HT-29 (cell line): ENCODE measurements at places on chromosomes 16 and 17. TPM values are rescaled to one million over a fixed set of nuclear protein-coding genes. Genes with fewer than 3 reads are reported as not detected.

KRT9 gene
- not detected in 2 replicates for total RNA-seq

ENPP7 gene
- not detected in 2 replicates for total RNA-seq

GAST gene
- total RNA-seq: not detected in 2 replicates

GPR142 gene
- total RNA-seq: 0.15 and 1.3 TPM in 2 replicates

NSRP1 gene
- total RNA-seq: 11.1 and 18.5 TPM in 2 replicates

CCDC154 gene
- total RNA-seq: not detected in 2 replicates

KRT31 gene
- not detected in 2 replicates for total RNA-seq

DNA sequence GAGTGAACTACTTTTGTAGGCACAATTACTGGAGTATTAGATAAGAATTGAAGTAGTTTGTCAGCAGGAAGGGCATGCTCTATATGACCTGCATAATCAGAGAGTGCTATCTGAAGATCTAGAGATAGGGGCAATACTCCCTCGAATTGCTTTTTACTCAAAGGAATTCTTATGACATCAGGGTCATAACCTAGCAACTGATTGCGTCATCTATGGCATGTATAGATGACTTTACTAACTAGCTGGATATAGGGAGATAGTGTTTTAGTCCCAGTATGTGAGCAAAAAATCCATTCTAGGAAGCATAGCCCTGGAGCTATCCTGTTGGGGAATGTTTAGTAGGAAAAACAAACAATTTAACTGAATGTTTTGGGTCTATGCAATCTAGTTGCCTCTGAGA is 109.5 kb upstream of the ZNF267 start:
- no peak for DNase-seq

- no peak for DNase-seq
These were observed 59.7 kb downstream of the RNF112 start for GRCh38 chr17:19470530-19471261.

DNA sequence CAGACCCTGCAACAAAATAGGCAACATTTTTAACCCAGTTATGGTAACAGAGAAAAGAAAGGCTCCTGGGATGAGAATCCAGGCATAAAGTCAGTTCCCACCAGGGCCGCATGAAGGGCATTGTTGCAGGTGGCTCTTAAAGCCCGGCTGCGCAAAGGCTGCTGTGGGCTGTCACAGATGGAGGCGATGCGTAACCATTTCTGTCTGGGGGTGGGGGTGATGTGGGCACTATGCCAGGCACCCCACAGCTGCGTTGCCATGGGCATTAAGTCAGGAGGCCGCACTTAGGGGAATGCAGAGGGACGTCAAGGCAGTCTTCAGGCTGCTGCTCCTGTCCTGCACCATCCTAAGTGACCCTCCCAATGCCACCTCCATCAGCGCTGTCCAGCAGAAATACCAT is 228.4 kb downstream of the CPPED1 start:
- no peak for DNase-seq

- DNase-seq: peak; percentile 86
These were observed 60.5 kb downstream of the CREBBP start for GRCh38 chr16:3819746-3820724.

- peak; percentile 81 for DNase-seq
These were observed 17.0 kb downstream of the CAVIN1 start for GRCh38 chr17:42405963-42406495.

DNA sequence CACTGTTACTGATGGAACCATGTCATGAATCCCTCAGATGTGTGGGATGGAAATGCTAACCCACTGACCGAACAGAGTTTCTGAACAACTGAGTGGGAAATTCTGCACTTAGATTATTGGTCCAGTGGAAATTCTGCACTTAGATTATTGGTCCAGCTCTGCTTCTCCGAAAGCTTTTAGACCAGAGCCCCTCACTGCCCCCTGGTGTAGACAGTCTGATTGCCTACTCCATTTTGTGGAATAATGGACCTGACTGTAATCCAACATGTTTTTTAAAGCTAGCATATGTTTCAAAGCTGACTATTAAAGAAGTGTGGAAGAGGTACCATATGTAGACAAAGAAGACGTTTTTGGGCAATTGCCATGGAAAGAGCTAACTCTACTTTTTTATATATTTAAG is 50.3 kb upstream of the TBX2 start:
- peak; percentile 15 for DNase-seq

- no peak for DNase-seq
These were observed 4.4 kb downstream of the CDC27 start for GRCh38 chr17:47184681-47185080.

DNA sequence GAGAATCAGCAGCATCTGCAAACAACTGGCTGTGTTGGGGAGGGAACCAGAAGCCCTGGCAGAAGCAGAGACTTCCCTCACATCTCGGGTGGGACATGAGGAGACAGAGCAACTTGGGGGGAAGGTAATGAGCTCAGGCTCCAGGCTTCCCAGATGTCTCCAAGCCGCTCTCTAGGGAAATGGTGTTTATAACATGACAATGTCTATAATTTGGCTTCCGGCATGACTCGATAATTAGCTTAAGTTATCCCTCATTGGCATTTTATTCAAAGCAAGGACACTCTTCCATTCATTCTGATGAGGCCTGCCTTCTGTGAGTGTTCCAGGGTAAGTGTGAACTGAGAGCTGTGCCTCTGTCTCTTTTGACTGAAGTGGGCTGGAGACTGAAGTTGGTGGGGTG is 14.7 kb upstream of the MLLT6 start:
- DNase-seq: no peak

DNA sequence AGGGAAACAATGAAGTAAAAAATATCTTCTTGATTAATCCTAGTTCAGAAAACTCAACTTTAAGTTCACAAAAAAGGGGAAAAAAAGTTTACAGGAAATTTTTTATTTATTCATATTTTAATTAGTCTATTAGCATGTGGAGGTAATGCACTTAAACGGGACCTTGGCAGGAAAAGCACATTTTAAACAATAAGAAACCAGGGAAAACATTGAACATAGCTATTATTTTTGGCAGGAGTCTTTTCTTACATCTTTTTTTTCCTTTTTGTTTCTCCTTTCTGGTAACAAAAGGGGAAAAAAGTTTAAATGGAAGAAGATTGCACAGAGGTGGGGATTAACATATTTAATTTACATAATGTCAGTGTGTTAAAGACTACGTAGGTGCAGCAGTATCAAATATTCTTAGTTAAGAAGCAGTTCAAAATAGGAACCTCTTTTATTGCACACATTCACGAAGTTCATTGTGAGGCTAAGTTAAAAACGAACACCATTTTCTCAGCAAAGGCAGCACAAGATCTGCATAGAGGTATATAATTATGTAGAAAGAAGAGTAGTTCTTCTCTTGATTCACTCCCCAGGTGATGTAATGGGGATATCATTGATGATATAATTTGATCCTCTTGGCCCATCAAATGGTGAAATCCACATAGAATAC is 940.5 kb downstream of the CDH11 start:
- DNase-seq: no peak

GRCh38 chr16:53922807-53923571 is 219.0 kb downstream of the FTO start:
- no peak for DNase-seq

GRCh38 chr17:28906276-28906675 is 3.4 kb upstream of the DHRS13 start:
- DNase-seq: no peak

- DNase-seq: peak; percentile 74
These were observed 6.9 kb downstream of the CHD9 start for GRCh38 chr16:53061701-53062159.

GRCh38 chr17:78034429-78035091 is 76.1 kb downstream of the TNRC6C start:
- DNase-seq: no peak

DNA sequence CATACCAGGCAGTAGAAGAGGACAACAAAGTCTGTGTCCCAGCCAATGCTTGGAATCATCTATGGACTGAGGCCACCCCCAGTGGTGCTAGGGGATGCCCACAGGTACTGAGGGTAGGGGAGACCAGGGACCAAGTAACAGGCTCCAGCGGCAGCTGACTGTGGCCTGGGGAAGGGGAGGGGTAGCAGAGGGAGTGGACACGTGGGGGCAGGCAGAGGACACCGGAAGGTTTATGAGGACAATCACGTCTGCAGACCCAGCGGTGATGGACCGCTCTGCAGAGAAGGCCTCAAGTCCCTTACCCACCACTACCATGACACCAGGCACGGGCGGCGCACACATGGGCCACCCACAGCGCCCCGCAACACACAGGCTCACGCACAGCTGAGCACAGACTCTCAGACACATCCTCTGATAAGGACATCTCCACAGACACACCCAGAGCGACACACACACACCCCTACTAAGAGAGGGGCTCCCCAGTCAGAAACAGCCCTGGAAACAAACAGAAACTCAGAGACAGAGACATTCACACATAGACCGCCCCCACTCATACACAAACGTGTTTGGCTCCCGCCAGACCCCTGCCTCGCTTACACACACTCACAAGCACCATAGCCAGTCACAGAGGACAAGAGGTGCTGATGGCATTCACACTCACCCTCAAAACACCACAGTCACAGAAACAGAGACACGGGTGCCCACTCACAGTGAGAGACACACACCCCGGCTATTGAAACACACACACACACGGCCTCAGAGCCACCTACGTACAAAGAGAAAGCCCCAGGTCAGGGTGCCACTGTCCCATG is 35.8 kb downstream of the SRCIN1 start:
- no peak for DNase-seq

DNA sequence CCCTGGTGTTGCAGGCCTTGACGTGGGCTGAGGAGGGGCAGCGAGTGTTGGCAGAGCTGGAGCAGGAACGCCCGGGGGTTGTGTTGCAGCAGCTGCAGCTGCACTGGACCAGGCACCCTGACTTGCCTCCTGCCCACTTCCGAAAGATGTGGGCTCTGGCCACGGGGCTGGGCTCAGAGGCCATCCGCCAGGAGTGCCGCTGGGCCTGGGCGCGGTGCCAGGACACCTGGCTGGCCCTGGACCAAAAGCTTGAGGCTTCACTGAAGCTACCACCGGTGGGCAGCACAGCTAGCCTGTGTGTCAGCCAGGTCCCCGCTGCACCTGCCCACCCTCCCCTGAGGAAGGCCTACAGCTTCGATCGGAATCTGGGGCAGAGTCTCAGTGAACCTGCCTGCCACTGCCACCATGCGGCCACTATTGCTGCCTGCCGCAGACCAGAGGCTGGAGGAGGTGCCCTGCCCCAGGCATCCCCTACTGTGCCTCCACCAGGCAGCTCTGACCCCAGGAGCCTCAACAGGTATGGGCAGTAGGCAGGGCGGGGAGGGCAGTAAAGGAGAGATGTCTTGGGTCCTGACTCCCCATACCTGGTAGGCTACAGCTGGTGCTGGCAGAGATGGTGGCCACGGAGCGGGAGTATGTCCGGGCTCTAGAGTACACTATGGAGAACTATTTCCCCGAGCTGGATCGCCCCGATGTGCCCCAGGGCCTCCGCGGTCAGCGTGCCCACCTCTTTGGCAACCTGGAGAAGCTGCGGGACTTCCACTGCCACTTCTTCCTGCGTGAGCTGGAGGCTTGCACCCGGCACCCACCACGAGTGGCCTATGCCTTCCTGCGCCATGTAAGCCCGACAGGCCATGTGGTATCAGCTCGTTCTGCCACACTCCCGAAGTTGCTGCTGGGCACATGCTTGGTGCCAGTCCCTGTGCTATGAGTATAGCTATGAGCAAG is 5.6 kb downstream of the PLEKHG4 start:
- peak; percentile 89 for DNase-seq

DNA sequence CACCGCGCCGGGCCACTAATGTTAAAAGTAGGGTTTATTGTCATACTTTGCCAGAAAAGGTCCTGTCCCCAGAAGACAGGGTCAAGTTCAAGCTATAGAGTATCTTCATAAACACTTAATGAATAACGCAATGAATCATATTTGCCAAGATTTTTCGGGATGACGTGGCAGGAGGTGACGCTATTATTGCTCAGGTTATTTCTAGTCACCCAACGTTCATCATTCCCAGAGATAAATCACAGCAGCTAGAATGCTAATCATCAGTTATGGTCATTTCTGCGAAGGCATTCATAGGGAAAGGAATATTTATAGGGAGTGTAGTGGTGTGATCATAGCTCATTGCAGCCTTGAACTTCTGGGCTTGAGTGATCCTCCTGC is 2.0 kb downstream of the TMC5 start:
- peak; percentile 84 for DNase-seq

- peak; percentile 26 for DNase-seq
These were observed 13.7 kb downstream of the METTL22 start for GRCh38 chr16:8634991-8635736.

DNA sequence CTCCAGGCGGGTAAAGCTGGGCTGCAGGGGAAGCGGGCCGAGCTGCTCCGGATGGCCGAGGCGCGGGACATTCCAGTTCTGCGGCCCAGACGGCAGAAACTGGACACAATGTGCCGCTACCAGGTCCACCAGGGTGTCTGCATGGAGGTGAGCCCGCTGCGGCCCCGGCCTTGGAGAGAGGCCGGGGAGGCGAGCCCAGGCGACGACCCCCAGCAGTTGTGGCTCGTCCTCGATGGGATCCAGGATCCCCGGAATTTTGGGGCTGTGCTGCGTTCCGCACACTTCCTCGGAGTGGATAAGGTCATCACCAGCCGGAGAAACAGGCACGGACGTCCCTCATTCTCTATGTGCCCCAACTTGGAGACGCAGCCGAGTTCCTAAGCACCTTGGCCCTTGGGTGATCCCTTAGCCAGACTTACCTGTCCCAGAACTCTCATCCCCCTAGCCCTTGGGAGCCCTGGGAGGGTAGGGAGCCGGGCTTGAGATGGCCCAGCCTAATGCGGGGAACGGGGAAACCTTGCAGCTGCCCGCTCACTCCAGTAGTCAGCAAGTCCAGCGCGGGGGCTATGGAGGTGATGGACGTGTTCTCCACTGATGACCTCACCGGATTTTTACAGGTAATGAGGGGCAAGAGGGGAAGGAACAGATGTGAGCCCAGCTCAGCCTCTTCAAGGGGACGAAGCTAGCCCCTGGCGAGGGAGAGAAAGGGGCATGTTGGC is 806 bp downstream of the MRM1 start:
- peak; percentile 61 for DNase-seq

GRCh38 chr17:43698678-43699437 is 37.1 kb upstream of the MEOX1 start:
- DNase-seq: no peak

- no peak for DNase-seq
These were observed 64.6 kb downstream of the GOSR1 start for GRCh38 chr17:30541802-30542201.

GRCh38 chr17:81345228-81346089 is 49.8 kb upstream of the BAHCC1 start:
- DNase-seq: peak; percentile 89

GRCh38 chr17:75079023-75079373 is 8.8 kb upstream of the SLC16A5 start:
- no peak for DNase-seq

- no peak for DNase-seq
These were observed 10.5 kb downstream of the MXRA7 start for GRCh38 chr17:76700270-76700616.

GRCh38 chr17:56754523-56755208 is 79.1 kb downstream of the C17orf67 start:
- no peak for DNase-seq
